ENCODE measurements at places on chromosomes 5 and 9.
A peak's percentile ranks its signal among the peaks of the same experiment; 100 is the strongest.

GRCh38 chr5:45491368-45491767 is 204.8 kb downstream of the HCN1 start:
- no peak for DNase-seq

GRCh38 chr5:31921852-31922305 is 252.2 kb downstream of the GOLPH3 start:
- DNase-seq: no peak

- no peak for DNase-seq
Observed at GRCh38 chr9:9792144-9792857, 820.5 kb downstream of the PTPRD start.

DNA sequence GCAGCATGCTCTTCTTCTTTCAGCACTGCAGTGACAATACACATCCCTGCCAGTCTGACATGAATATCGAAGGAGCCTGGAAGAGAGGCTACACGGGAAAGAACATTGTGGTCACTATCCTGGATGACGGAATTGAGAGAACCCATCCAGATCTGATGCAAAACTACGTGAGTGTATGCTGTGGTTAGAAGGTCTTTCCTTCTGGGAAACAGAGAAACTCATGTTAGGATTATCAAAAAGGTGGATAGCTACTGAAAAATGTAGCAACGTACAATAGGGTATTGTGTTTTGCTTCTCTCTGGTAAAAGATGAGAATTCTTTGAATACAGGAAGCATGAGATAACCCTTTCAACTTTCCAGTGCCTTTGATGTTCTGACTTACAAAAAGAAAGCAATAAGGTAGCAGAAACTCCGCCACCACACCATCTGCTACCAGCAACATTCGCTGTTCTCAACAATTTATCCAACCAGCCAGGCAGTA is 133.3 kb downstream of the PCSK5 start:
- peak; percentile 23 for DNase-seq

DNA sequence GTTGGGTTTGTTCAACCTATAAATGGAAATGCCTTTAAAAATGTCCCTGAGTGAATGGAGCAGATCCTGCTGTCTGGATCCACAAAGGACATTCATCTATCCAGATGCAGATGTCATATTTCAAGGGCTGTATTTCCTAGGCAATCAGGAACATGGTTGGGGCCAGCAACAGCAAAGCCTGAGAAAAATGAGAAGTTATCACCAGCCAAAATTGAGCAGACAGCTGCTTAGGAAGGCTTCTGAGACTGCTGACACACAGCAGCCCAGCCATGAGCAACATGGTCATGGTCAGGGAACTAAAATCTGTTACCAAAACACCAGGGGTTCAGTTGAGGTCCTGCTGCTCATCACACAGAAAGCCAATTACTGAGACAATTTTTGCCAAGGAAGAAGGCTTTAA is 9.2 kb upstream of the IL7R start:
- no peak for DNase-seq

DNA sequence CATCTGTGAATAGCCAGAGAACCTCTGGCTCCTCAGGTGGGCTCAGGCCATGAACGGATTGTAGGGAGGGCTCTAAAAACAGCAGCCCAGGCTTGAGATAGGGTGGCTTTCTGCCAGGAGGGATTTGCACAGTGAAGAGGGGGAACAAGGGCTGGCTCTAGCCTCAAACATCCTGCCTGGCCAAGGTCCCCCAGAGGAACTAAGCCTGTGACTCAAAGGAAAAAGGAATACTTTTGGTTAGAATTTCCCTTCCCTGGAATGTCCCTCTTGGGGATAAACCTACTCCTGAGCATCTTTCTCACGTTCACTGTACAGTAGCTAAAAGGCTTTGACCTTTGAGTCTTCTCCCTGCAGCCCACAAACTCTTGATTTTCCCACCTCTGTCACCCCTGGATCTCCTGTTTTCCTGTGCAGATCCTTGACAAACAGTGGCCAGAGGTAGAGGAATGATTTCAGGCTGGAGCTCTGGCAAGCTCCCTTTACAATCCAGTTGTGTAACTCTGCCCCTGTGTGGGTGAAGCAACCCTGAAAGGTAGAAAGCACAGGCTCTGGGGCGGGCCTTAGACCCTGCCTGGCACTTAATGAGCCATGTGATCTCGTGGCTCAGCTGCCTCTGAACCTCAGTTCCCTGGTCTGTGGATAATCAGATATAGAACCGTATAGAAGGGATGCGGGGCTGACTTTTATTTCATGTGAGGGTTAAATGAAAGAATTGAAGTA is 17.4 kb downstream of the SEC61B start:
- no peak for DNase-seq

DNA sequence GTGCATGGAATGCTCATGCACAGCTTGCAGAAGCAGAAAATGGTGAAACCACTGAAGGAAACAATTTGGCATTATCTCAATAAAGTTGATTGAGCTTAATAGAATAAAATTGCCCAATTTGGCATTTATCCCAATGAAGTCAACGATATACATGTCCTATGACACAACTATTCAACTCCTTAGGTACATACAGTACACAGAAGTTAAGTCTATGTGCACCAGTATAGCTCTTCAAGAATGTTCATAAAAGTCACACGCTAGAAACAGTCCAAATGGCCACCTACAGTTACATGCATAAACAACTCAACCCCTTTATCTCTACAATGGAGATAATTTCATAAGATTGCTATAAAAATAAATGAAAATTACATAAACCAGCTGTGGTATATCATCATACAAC is 184.5 kb downstream of the DENND1A start:
- no peak for DNase-seq

DNA sequence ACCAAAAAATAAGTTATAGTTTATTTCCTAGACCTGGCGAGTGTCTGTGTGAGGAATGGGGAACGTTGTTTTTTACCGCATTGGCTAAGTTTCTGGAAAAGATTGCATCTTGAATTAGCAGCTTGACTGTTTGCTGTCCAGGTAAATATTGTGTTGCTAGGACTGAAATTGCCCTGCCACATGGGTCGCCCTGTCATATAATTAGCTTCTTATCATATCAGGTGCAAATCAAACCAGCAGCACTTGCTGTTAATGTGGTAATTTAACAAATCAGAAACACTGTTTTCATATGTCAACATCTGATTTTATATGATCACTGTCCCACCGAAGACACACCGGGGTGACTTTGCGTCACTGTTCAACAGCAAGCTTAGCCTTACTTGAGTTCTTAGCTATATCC is 63.7 kb upstream of the ZNF622 start:
- no peak for DNase-seq

- DNase-seq: no peak
Observed at GRCh38 chr5:13107537-13107936, 837.0 kb downstream of the DNAH5 start.

DNA sequence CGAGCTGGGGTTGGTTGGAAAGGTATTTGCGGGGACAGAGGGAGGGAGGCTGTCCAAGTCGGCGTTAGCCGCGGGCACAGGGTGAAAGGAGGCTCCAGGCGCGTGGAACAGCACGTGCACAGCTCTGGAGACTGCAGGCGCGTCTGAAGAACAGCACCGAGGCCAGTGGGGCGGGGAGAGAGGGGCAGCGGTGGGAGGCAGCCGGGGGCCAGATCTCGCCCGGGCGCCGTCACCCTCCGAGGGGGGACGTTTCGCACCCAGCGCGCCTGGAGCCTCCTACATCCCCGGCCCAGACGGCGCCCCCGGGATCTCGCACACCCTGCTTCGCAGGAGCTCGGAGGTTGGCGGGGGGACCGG is 79.6 kb downstream of the NTNG2 start:
- no peak for DNase-seq

- DNase-seq: no peak
Observed at GRCh38 chr5:72157625-72157962, 50.3 kb downstream of the MAP1B start.

- no peak for DNase-seq
Observed at GRCh38 chr5:122358372-122358979, 46.4 kb downstream of the SNCAIP start.

DNA sequence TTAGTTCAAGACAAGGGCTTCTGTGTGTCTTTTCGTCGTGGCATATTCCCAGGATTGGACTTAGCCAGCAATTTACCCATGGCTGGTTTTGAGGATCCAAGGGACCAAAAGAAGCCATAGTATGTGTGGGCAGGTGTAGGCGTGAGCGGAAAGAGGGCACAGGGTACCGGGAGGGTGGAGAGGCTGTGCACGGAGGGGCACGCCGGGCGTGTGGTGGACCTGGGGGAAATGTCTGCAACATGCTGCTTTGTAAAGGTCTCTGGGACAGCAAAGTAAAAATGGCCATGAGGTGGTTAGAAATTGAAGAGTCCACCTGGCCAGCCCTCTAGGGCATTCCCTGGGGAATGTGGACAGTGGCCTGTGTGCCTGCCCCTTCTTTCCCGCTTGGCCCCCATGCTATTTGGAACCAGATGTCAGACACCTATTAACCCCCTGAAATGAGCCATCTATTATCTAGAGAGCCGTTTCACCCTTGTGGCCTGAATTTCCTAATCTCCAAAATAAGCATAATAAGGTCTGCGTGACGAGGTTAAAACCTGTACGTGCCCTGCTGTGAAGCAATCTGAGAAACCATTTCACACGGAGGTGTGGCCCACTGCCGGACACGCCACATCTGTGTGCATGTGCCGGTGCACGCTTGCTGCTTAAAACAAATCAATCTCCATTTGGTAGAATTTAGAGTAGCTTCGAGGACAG is 5.1 kb downstream of the FLT4 start:
- DNase-seq: no peak

DNA sequence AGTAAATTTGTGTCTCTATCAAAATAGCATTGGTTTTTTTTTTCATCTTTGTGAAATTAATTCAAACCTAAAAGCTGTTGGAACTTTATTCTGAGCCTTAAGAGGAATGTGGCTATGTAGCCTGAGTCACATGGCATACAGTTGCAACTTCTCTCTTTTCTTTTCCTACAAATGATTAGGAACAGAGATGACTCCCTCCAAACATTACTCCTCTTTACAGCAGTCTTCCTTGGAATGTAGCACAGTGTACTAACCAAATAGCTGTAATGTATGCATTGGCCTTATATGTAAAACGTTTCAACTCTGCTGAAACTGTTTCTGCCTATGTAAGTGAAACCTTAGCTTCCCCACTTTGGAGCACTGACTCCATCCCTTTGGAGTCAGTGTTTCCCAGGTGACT is 100.9 kb upstream of the MAP1B start:
- DNase-seq: no peak

GRCh38 chr5:58012801-58013315 is 447.0 kb downstream of the PLK2 start:
- no peak for DNase-seq

GRCh38 chr5:15669826-15670225 is 169.8 kb downstream of the FBXL7 start:
- DNase-seq: no peak

- no peak for DNase-seq
Observed at GRCh38 chr9:33878691-33879366, 61.9 kb downstream of the UBE2R2 start.

GRCh38 chr5:79259810-79260209 is 23.9 kb downstream of the JMY start:
- DNase-seq: no peak

DNA sequence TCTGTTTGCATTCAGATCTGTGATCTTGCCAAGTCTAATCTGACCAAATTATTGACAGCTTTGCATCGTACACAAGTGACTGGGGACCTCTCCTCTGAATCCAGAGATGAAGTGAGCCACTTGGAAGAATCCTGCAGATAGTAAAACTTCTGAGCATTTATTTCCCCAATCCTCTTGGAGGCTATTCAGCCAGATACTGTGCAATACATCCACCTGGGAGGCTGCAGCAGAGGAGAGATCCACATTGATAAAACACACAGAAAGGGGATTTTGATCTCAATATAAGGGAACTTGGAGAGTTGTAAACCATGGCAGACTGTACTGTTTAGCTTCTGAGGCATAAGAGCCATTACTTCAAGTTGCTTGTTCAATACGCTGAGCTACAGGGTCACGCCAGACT is 654.6 kb downstream of the MTRR start:
- DNase-seq: no peak

DNA sequence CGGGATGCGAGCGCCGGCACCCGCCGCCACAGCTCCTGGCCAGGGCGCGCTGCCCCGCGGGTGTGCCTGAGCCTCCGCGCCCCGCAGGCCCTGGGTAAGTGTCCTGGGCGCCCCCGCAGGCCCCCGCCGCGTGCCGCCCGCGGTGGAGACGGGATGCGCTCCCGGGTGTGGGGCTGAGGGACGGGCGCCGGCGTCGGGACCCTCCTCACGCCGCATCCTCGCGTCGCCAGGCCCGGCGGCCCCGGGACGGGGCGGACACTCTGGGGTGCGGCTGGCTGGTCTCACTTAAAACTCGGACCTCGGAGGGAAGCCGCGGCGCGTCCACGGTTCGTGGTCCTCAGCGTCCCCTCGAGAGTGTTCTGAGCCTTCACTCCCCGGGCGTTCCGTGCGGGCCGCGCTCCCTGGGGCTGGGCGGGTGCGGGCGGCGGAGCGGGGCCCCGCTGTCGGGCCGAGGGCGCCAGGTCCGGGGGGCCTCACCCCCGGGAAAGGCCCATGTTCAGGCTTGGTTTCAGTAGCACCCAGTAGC is 275 bp downstream of the AHRR start:
- DNase-seq: no peak

- no peak for DNase-seq
Observed at GRCh38 chr9:68883224-68883623, 130.7 kb downstream of the PRKACG start.

DNA sequence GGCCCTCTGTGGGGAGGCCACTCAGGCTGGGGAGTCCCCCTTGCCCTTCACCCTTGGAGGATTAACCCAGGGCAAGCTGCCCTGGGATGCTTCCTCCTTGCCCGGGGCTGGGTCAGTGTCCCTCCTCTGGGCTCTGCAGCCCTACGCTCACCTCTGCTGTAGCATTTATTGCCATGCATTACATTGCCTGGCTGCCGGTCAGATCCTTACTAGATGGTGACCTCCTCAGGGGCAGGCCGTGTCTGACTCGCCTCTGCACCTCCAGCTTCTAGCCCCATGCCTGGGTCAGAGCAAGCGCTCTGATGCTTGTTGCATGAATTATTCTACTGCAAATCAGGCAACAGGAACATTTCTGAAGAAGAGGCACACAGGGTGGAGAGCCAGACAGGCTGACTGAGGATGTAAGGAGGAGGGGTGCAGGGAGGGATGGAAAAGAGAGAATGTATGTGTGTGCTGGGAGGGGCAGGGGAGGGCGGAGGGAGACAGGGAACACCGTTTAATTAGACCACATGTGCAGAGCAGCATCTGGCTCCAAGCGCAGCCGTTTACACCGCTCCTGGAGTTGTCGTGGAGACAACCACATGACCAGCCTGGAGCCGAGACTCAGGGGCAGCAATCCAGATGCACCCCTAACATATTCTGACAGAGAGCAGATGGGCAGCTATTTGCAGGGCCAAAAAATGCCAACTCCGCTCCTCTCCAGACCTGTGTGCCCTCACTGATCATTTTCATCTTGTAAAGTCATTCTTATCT is 117.0 kb downstream of the CRB2 start:
- no peak for DNase-seq

DNA sequence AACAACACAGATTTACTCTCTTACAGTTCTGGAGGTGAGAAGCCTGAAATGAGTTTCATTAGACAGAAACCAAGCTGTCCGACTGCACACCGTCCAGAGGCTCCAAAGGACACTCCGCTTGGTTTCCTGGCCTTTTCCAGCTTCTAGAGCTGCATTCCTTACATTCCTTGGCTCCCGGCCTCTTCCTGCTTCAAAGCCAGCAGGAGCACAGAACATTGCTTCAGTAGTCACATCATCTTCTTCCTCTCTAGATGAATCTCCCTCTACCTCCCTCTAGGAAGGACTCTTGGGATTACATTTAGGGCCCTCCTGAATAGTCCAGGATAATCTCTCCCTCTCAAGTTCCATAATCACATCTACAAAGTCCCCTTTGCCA is 213.3 kb downstream of the CDK5RAP2 start:
- no peak for DNase-seq

Data from stimulated activated CD4-positive, alpha-beta T cell treated with anti-CD3 and anti-CD28 coated beads, Interleukin-1b, Interleukin-23, amount 100 ng/mL, for 4 hours (primary cell).